ENCODE measurements at places on chromosomes 5 and 9. TPM values are rescaled to one million over a fixed set of nuclear protein-coding genes. Genes with fewer than 3 reads are reported as not detected.

The PLCXD3 gene
- total RNA-seq = 0.13 TPM

The OTULINL gene
- total RNA-seq = 15.9 TPM

The ANKRD18A gene
- total RNA-seq = 9.2 TPM

The MYOT gene
- total RNA-seq = not detected

The ADGRV1 gene
- 0.83 TPM for total RNA-seq

The IL9 gene
- total RNA-seq = not detected

The F2RL1 gene
- total RNA-seq = 283 TPM

The NPR2 gene
- total RNA-seq = 4.8 TPM
